NCI-H1105 (cell line): ENCODE measurements at places on chromosomes 4 and X.

DNA sequence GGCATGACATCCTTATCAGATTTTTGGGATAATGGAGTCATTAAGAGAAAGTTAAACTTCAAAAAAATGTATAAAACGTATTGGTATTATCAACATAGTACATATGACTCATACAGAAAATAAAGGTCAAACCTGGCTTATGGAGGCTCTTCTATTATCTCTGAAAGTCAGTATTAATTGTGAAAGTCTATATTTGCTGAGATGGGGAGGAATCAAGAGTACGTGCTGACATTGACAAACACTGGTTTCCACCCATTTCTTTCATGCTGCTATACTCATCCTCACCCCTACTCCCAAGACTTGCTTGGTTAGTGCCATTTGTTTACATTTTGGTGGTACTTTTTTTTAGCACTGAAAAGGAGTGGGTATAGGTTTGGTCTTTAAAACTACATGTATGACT, 30.8 kb upstream of the PLA2G12A start:
- no peak for DNase-seq

DNA sequence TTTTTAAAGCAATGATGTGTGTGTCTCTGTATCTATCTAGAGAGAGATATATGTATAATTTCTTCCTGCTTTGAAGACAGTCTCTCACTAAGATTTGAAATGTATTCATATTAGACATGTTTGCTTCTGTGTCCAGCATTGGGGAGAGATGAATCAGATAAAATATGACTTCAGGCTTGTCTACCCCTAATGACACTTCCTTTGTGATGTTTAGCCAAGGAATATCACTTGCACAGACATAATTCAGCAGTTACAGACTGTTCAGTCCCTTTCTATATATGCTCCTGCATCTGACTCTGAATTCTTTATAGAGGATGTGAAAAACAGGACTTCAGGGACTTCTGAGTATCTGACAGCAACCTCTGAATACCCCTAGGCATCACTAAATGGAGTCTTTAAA, 158.4 kb downstream of the DCLK2 start:
- no peak for DNase-seq

- DNase-seq, result no peak
These were observed 183.5 kb downstream of the ZC4H2 start for GRCh38 chrX:64792598-64793337.

DNA sequence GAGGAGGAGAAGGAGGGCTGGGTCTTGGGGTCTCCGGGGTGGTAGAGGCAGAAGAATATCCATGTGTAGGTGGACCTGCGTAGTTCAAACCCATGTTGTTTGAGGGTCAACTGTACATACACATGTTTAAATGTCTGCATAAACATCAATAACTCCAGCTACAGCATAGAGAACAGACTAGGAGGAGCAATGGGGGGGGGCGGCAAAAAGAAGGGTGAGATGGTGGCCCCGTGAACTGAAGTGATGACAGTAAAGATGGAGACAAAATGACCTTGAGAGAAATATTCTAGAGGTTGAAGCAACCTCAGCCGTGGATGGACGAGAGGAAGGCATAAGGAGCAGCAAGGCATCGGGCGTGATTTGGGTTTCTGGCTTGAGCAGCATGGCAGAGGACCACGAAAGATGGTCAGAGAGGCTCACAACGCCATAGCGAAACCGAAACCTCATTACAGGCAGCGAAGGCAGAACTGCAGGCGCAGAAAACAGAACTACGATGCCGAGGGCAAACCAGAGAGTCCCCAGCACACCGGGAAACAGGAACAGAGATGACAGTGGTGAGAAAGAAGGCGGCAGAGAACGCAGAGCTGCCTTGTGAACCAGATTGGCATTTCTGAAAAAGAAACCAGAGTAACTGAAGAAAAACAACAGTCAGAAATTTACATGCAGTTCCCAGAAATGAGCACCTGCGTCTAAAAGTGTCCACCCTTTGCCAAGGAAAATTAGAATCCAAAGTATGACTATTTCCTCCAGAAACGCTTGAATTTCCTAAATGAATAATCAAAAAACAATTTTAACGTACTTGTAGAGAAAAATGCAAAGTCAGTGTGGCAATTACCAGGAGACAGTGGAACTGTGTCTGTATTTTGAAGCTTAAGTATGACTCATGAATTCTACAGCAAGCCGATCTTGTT, 50.3 kb upstream of the ENPP6 start:
- no peak for DNase-seq

- DNase-seq, result no peak
These were observed 3.5 kb downstream of the MXD4 start for GRCh38 chr4:2258091-2259035.

- no peak for DNase-seq
These were observed 307.0 kb downstream of the ADGRL3 start for GRCh38 chr4:61507091-61507490.

DNA sequence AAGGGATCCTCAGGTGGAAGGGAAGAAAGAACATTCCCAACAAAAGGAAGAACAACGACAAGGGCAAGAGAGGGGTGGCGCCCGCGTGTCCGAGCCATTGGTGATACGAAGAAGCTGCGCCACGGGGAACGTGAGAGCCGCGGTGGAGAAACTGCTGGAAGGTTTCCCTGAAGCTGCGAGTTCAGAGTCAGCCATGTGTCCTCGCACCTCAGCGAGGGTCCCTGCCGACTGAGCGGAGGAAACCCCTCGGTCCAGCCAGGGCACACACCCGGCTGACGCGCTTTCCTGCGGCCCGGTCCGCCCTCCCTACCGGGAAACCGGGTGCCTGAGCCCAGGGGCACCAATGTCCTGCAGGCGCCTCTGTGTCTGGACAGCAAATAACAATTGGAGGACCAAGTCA, 18.0 kb downstream of the IRF2 start:
- DNase-seq, result no peak

- no peak for DNase-seq
These were observed 10.4 kb downstream of the RELL1 start for GRCh38 chr4:37675587-37676290.

DNA sequence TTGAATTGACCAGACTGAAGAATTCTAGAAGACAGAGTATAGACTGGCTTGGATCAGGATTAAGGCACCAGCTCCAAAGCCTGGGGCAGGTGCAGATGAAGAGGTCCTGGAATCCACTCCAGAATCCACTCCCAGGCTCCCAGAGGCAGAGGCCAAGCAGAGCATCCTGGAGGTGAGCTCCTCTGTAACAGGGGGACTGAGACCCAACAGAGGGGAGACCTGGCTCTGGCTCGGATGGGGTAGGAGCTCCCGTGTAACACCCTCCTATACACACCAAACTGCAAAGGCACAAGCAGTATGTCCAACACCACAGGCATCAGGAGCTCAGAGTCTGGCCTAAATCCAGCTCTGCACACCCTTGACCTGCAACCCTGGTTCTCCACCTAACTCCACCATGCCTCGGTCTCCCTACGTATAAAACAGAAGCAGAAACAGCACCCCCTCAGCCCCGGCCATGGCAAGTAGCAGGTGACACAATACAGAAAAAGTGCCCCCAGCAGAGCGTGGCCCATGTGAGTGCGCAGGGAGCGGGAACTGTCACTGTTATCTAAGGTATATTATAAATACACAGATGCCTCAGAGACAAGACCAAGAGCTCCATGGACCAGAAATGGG, 14.9 kb downstream of the RNF212 start:
- no peak for DNase-seq

DNA sequence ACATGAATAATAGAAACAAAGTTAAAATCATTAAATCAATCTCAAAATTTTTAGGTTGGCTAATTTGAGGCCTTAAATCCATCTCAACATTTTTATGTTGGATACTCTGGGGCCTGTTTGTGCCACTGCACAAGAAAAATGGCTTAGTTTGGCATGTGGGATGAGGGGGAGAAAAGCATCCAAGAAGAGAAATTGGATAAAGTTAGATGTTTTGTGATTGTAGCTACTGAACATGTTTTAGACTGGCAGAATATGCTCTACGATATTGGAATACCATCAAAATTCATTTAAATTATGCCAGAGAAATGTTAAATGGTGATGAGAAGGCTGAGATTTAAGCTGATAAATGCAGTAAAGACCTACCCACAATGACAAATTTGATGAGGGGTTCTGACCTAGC, 376.9 kb downstream of the CXXC4 start:
- DNase-seq, result no peak

DNA sequence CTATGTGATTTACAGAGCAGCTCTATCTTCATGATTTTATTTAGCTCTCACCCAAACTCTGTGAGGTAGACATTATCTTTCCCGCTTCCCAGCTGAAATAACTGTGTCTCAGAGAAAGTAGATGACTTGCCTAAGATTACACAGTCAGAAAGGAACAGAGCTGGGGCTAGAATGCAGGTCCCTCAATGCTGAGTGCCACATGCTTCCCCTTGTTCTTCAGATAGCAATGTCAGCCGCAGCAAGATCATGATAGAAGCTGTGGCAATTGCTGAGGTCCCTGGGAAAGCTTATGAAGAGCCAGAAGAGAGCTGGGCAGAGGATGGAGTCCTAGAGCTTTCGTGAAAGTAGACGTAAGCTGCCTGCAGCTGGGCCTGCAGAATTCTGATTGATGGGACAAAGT, 11.1 kb upstream of the GABRE start:
- DNase-seq, result no peak

- DNase-seq, result no peak
These were observed 114.6 kb downstream of the PCDH18 start for GRCh38 chr4:137417676-137418075.

- no peak for DNase-seq
These were observed 84.8 kb downstream of the TMEM144 start for GRCh38 chr4:158295053-158295452.

GRCh38 chr4:972651-973424, 531 bp downstream of the DGKQ start:
- DNase-seq, result no peak

DNA sequence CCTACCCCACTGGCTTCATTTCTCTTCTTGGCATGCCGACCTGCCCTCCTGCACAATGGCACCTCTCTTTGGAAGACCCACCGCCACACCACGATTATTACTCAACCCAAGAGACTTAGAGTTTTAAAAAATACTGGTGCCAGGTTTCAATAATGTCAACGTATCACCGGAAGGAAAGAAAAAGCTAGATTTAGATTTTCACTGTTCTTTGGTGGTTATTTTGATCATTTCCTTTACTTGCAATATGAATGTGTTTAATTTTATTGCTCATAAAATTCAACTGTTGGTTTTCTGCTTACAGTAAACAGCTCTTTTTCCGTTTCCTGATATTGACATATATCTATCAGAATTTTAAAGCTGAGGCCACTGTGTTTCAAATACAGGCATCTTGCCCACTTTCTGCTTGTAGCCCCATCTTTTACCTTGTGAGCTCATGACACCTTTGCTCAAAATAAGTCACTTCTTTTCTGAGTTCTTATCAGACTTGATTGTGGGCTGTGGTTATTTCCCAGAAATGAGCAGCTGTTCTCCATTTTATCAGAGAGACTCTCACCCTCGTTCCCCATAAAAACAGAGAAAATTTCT, 439.1 kb downstream of the INPP4B start:
- no peak for DNase-seq

GRCh38 chr4:133156096-133156495, 7.0 kb downstream of the PCDH10 start:
- peak; percentile 3 for DNase-seq
